ENCODE measurements at places on chromosomes 7 and 10.

DNA sequence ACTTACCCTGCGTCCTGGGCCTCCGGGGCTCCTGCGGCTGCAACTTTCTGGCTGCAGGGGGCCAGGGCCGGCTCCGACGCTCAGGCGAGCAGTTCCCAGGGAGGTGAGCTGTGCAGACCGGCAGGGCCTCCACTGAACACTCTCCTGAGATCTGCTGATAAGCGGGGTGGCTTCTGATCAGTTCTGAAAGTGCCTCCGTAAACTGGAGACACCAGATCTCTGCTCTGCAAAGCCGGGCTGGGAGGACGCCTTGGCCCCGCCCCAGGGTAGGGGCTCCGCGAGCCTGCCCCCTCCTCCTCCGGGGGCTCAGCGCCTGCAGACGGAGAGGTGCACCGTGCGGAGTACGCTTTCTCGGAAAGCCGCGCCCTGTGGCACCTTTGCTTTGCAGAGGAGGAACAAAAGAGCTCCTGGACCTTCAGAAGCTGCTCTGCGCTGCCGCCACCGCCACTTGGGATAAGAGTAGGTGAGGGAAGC lies 141.3 kb upstream of the VKORC1L1 start:
- DNase-seq, result no peak

GRCh38 chr10:104579136-104579535 lies 62.0 kb upstream of the SORCS3 start:
- DNase-seq, result no peak

DNA sequence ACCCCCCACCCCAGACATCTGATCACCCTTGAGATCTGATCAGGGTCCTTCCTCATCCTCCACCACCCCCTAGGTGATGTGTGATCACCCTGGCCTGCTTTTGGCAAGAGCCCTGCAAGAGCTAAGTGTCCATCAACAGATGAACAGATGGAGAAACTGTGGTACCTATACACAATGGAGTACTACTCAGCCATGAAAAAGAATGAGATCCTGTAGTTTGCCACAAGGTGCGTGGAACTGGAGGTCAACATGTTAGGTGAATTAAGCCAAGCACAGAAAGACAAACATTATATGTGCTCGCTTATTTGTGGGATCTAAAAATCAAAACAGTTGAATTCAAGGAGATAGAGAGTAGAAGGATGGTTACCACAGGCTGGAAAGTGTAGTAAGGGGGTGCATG lies 209.1 kb downstream of the USP6NL start:
- no peak for DNase-seq

DNA sequence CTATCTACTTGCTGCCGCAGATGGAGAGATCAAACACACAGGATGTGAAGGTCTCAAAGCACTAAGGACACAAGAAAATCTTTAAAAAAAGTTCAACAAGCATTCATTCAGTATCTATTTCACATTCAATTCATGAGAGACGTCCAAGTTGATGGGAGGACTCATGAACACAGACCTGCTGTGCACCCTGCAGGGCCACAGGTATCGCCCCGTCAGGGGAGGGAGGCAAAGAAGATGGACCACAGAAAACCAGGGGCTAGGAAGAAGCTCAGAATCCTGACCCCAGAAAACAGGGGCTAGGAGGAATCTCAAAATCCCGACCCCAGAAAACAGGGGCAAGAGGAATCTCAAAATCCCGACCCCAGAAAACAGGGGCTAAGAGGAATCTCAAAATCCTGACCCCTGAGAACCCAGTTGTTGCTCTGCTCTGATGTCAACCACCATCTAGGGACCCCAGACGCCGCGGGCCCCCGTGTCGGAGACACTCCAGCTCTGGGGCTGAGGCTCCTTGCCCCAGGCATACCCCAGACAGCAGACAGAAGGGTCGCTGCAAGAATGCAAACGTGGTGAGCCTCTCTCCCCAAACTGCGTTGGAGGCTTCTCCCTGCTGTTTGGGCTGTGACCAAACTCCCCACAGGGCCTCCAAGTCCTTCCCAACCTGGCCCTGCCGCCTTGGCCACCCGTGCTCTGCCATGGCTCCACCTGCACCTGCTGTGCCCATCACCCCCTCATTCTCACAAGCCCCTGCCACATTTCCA lies 197.6 kb downstream of the DIP2C start:
- DNase-seq, result peak; percentile 24

DNA sequence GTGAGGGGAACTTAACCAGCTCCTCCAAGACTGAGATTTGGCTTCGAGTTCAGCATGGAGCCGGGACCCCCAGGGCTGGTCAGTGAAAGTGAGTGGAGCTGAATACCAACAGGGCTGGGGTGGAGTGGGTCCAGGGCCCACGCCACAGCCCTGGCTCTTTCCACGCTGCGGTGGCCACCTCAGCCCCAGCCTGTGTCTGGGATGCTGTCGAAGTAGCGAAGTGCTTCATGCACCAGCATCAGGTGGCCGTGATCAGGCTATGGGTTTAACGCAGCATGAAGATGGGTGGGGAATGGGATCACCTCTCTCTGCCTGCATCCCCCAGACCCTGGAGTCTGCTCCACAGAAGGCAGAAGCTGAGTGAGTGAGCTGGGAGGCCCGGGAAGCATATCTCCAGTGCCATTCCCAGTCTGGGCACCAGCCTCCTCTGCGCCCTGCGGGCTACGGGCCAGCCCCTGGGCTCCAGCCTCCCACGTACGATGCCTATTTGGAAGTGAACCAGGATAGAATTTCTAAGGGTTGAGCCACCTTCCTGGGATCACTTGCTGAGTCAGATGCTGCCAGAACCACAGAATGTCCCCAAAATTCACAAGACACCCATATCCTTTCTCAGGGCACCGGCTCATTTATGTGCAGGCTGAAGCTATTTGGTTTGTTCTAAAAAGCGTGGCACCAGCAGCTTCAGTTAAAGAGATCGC lies 131.1 kb upstream of the CHST15 start:
- DNase-seq, result no peak

- no peak for DNase-seq
Measured at GRCh38 chr10:95242581-95243317, 48.1 kb downstream of the PDLIM1 start.

DNA sequence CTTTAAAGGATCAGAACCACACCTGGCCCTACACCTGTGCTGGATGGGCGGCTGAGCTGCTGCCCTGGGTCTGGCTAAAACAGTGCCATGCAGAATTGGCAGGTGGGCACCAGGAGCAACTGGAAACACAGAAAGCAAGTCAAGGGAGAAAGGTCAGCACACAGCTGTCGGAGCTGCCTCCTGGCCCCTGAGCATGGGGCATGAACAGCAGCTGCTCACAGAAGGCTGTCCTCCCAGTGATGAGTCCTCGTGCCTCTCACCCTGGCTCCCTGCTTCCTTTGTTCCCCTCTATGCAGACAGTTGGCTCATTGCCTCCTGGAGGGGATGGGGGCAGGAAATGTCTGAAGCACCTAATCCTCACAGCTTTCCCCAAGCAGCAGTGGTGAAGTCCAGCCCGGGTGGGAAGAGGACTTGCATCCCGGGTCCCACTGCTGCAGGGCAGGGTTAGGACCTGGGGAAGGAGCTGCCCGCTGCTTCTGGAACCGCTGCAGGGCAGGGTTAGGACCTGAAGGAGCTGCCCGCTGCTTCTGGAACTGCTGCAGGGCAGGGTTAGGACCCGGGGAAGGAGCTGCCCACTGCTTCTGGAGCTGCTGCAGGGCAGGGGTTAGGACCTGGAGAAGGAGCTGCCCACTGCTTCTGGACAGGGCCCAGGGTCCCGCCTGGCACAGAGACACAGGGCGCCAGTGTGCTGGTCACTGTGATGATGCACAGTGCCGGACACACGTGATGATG lies 37.3 kb downstream of the VIPR2 start:
- DNase-seq, result peak; percentile 19

Data from RWPE2 (cell line).